ENCODE measurements at places on chromosomes 1 and 21.

- peak; percentile 73 for DNase-seq
Measured at GRCh38 chr1:33094971-33095604, 14.1 kb downstream of the AZIN2 start.

GRCh38 chr1:247322442-247322841 is 9.2 kb downstream of the ZNF496 start:
- DNase-seq, result no peak

GRCh38 chr1:44801491-44802305 is 1.5 kb downstream of the PLK3 start:
- DNase-seq, result peak; percentile 31

DNA sequence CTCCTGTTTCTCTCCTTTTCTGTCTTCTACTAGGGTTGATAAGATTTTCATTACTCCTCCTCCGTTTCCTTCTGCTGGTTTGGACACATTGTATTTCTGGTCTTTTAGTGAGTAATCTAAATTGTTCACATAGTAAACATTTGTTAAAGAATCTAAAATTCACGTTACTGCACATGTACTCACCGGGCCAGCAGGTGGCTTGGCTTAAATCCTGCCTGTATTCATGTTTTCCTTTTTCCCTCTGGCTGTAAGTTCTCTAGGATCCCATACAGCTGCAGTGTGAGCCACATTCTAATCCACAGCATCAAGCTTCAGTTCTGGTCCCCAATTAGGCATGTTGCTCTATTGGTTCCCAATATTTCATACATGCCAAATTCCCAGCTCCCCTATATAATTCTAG is 958.3 kb downstream of the ADGRL2 start:
- DNase-seq, result no peak

DNA sequence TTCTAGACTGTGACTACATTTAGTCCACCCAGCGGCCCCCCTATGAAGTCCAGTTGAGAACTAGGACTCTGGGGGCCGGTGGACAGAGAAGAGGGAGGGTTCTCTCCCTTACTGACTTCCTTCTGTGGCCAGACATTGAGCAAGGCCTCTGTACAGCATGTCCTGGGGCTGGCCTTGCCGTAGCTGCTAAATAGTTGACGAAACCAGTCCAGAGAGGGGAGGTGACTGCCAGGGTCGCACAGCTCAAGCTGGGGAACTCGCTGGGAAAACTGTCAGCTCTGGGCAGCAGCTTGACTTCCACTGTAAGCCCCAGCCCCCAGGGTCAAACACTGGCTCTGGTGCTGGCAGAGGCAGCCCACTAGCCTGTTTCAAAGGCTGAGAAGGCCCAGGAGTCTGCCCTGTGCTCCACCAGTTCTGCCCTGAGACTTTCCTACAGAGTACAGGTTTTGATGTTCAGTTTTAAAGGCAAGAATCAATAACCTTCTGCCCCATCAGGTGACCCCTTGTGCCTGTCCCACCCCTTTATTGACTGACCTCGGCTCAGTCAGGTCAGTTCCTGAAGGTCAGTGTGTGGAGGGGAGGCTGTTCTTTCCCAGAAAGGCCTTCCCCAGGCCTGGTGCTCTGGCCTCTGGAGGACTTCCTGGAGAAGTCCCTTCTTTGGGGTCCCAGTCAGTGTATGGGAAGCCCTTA is 14.1 kb downstream of the PCSK9 start:
- DNase-seq, result no peak

DNA sequence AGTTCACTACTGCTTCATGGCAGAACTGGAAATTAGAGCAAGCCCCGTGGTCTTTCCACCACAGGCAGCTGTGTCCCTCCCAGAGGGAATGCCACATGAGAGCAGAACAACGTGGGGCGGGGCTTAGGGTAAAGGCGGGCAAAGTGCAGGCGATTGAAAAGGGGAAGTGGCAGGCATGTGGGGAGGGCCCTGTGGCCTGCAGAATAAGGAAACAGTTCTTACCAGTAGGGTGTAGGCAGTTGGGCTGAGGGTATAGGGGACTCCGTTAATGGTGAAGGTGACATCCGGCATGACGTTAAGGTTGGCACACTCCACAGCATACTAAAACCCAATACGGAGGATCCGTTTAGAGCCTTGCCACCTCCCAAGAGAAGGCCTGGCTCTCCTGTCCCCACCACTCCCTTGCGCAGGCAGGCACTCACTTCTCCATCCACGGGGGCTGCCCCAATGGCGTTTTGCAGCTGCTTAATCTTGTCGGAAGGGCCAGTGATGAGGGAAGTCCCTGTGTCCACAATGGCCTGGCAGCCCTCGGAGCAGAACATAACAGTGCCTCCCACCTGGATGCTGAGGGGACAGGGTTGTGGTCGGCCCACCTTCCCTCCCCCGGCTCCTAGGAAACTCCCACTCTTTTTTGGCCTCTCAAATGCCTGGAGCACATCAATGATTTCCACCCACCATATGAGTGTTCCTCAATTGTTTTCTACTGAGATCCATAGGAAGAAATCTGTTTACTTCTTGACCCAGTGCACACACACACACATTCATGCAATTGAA is 9.1 kb upstream of the RAB7B start:
- peak; percentile 65 for DNase-seq

DNA sequence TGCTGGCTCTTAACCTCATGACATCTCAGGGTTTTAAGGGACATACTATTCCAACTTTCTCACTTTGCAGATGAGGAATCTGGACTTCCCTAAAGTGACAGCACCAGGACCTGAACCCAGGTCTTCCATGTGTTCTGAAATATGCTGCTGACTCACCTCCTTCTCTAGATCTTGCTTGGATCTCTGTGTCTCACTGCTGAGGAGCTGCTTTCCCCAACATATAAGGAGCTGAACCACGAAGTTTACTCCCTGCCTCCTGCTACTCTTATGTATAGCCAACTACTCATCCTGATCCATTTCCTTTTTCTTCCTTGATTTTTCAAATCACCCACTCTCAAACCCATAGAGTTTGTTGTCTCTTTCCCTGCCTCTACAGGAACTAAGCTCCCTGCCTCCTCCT is 38.2 kb downstream of the ALG14 start:
- no peak for DNase-seq
